ENCODE measurements at places on chromosomes 1 and 21.
A peak's percentile ranks its signal among the peaks of the same experiment; 100 is the strongest.

DNA sequence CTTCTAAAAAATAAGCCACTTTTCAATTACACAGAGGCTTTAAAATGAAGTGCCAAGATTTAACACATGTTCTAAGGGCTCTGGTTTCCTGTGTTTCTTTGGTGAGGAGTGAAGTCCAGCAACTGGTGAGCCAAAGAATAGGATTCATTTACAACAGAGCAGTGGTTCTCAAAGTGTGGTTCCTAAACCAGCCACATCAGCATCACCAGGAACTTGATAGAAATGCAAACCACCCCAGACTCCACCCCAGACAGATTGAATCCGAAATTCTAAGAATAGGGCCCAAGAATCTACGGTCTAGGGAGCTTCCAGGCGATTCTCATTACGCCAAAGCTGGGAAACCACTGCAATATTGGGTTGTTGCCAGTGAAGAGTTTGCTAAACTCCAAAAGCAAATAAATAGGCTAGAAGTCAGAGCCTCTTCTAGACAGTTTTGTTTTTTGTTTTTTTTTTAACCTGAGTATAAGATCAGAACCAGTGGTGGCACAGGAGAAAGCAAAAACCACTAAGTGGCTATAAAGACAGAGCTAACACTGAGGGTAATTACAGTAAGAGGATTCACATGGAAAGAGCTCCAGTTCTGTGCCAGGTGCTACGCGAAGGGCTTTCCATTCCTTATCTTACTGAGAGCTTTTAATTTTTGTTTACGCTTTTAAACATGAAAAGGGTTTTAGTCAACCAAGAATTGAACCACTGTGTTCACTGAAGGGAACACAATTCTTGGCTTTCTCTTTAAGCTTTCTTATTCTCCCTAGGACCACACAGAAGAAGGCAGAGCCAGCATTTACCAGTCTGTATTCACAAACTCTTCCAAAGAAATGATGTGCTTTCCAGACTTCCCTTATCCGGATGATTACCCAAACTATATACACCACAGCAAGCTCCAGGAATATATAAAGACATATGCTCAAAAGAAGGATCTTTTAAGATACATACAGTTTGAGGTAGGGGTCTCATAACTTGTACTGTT is 42.4 kb upstream of the FMO2 start:
- ATAC-seq: peak; percentile 12

DNA sequence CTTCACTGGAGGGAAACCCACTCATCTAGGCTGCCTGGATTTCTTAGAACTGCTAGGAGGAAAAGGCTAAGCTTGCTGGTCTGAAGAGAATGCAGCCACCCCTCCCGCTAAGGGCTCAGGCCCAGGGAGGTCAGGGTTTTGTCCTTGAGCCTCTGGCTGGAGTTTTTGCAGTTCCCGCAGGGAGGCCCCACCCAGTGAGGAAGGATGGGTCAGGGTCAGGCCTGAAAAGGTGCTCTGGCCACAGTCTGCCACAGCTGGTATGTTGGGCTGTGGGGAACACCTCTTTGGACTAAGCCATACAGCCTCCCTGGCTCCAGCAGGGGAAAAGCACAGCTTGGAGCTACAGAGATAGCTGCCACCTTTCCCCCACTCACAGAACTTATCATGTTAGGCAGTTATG is 71.4 kb upstream of the PAPPA2 start:
- no peak for ATAC-seq

DNA sequence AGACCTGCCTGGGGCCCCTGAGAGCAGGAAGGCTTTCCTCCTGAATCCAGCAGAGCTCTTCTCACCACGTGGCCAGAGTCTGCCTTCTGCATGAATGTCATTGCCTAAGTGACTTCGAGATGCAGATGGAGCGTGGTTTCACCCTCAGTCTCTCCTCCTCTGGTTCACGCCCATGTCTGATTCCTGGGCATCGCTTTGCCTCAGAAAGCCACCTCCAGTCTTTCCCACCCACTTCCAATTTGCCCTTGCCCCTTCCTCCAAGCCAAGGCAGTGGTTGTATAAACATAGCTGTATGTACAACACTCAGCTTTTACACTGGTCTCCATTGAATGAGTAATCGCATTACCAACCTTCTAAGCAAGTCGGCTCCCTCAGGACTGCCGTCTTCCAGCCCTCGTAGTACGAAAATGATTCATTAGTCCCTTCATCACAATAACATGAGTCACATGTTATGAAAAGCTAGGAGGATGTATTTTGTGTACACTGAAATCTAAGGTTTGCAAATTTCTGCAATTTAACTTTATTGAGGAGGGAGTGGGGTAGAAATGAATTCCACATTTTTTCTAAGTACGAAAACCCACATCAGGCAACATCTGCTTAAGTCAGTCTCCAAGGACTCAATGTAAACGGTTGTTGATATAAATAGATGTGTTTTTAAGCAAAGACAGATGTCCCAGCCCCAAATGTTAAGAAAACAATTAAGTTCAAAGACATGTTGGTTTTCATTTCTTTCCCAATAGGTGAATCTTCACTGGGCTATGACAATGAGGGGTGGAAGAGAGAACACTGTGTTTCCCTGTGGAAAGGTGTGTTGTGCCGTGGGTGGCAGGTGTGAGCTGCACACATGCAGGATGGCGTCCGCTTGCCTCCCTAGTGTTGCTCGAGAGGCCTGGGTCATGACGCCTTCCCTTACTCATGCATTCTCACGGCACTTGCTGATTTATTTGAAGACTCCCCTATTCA is 32.3 kb upstream of the ETS2 start:
- peak; percentile 87 for ATAC-seq

- no peak for ATAC-seq
Measured at GRCh38 chr1:99297923-99298322, 33.6 kb downstream of the PLPPR4 start.

GRCh38 chr1:111804776-111805175 is 49.1 kb downstream of the DDX20 start:
- ATAC-seq: no peak

GRCh38 chr1:151311589-151312331 is 15.5 kb downstream of the PI4KB start:
- ATAC-seq: peak; percentile 99

DNA sequence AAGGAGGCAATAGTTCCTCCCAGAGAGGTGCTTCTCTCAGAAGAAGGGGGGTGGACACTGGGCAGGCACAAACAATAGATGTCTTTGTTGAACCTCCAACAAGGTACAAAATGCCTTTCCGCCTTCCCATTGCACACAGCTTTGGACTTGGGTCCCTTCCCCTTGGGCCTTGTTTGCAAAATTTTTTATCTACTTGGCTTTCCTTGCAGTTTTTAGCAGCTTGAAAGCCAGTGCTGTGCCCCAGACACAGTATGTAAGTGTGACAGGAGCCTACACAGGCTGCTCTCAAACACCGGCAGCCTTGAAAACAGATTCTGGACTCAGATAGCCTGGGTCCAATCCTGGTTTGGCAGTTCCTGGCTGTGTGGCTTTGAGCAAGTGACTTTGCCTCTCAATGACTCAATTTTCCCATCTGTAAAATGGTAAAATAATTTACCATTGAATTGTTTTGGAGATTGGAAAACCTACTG is 43.0 kb downstream of the ELAPOR1 start:
- ATAC-seq: no peak

GRCh38 chr21:31710586-31710985 is 21.3 kb downstream of the SCAF4 start:
- ATAC-seq: no peak

DNA sequence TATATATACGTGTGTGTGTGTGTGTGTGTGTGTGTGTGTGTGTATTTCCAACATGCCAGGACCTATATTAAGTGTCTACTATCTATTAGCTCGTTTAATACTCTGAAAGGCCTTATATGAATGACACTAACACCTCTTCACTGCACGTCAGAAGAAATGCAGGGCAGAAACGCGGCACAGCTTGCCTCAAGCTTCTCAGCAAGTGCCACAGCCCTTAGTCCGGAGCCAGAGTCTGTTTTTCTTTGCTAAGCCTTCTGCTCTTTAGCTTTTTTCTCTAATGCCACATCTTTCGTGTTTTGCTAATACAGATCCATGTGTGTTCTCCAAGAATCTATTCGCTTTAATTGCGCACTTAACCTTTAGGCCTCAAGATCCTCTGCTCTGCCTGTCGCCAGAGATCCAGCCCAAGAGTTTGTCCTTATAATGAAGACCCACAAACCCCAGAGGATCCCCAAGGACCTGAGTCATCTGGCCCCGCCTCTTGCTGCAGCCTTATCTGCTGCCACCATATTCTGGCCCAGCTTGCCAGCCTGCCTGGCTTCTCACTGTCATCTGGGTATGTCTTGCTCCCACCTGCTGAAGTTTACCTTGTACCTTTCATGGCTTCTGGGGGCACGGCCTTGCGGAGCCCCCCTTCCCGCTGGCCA is 2.0 kb upstream of the TRIM58 start:
- no peak for ATAC-seq

GRCh38 chr1:30089024-30089430 is 634.4 kb downstream of the MATN1 start:
- ATAC-seq: no peak

GRCh38 chr1:109754738-109755137 is 9.0 kb downstream of the EPS8L3 start:
- no peak for ATAC-seq

- ATAC-seq: peak; percentile 77
Measured at GRCh38 chr1:200699871-200700270, 30.2 kb upstream of the DDX59 start.

- no peak for ATAC-seq
Measured at GRCh38 chr1:201147396-201148015, 6.8 kb downstream of the TMEM9 start.

DNA sequence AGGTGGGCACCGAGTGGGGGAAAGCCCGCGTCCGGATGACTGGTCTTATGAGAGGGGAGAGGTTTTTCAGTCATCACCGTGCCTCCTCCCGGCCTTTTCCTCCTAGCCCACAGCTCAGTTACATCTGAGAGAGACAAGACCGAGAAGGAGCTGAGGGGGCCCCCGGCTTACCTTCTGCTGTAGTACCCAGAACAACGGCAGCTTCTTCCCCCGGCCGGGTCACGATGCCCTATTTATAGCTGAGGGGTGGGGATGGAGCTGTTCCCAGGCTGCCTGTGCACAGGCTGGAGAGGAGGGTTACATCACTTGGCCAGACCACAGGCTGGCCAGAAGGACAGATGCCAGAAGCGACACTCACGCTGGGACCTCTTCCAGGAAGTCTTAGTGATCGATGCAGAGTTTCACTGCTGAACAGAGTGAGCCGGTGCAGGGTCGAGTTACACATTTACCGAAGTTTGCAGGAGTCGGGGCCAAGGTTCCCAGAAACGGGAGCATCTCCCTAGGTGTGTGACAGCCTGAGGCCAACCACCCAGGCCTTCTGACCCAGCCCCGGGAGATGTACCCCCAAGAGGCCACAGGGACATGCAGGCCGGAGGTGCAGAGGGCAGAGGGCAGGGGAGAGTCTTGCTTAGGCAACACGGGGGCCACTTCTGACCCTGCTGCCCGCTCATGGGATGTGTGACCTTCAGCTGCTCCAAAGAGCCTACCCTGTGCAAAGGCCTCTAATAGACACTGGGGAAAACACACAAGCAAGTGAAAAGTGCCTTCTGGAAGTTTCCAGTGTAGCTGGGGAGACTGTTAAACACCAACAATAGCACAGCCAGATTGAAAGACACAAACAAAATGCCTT is at the start of gene AGT:
AGT (minus strand) TSS at position 208 of the 850 bp plus-strand sequence. CDS start 3,299 bp downstream, outside the sequence.
- ATAC-seq: peak; percentile 24

DNA sequence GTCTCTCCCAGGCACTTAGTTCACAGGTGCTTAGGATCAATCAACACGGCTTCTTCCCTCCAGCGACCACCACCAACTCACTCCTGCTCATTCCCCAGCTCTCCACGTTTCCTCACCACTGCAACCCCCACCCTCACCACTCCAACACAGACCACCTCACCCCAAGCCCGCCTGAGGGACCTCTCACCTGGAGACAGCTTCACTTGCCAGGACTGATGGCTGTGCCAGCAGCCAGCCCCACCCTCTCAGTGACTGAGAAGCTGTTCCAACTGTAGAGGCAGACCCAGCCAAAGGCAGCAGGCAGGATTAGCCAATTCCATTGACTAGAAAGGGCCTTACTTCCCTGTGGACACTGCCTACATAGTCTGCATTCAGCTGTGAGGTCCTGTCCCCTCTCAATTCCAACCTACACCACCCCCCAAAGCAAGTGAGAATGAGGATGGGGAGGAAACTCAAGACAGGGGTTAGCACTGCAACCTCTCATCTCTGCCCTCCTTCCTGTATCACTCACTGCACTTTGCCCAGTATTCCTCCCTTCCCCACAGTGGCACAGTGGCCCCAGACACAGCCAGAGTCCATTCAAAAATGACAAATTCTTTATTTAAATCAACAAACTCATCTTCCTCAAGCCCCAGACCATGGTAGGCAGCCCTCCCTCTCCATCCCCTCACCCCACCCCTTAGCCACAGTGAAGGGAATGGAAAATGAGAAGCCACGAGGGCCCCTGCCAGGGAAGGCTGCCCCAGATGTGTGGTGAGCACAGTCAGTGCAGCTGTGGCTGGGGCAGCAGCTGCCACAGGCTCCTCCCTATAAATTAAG is 7.6 kb downstream of the TAGLN2 start:
- no peak for ATAC-seq

DNA sequence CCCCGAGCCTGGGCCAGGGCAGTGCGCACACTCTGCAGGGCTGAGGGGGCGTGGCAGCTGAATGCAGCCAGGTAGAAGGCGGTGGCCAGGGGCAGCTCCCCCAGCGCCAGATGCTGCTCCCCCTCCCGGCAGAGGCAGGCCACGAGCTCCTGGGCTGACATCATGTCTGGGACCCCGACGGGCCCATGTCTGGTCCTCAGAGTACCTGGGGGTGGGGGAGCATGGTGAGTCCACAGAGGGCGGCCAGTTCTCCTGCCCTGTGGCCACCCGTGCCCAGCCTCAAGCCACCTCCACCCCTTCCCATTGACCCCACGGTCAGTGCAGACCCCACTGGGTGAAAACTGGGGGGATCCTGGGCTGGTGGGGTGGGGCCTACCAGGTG is 838 bp downstream of the TTC34 start:
- ATAC-seq: no peak

- ATAC-seq: peak; percentile 56
Measured at GRCh38 chr1:70528590-70529333, 117.7 kb downstream of the CTH start.

- no peak for ATAC-seq
Measured at GRCh38 chr21:39799178-39799577, 54.2 kb downstream of the IGSF5 start.

GRCh38 chr1:236689713-236690569 is 3.6 kb downstream of the ACTN2 start:
- ATAC-seq: no peak

DNA sequence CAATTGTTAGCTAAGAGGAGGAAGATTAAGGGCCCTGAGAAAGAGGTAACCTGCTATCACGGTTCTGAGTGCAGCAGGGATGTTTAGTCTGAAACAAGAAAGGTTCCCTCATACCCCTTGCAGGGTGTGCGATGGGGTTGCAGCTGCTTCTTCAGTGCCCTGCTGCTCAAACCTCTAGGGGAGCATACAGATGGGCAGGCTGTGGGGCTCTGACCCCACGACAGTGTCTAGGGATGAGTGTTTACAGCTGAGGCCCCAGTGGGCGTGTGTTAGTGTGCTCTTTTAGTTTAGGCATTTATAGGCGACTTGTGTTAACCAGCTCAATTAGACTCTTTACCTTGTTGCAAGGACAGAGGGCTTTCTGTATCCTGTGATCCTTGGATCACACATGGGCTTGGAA is 41.3 kb upstream of the PLA2G5 start:
- ATAC-seq: no peak

- no peak for ATAC-seq
Measured at GRCh38 chr21:29185172-29185571, 54.7 kb downstream of the MAP3K7CL start.

Data from esophagus mucosa (tissue), 1 donor.